ENCODE measurements at places on chromosomes 1 and 21.

- no peak for DNase-seq
Measured at GRCh38 chr1:230308039-230308438, 118.1 kb downstream of the PGBD5 start.

GRCh38 chr1:55428944-55429931 is 214.1 kb upstream of the USP24 start:
- no peak for DNase-seq

DNA sequence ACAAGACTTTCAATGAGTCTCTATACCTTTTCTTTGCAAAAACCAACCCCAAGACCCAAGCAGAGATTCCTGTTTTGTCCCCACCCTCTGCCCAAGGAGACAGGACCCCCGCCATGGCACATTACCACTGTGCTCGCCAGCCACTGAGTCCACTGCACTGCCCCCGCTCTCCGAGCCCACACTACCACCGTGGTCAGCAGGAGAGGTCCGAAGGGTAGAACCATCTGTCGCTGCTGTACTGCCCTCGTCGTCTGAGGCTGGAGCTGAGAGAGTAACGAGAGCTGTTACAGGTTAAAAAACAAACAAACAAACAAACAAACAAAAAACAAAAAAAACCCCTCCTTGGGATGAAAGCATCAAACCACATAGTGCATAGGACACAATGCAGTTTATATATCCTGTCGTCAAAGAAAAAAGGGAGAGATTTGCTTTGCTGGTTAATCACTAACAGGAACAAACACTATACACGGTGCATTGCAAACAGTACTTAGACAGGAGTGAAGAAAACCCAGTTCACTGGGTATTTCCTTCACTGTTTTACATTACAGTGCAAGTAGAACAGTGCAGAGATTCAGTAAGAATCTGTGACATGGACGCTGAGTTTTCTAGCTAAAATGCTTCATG is 71.0 kb downstream of the UBR4 start:
- DNase-seq = no peak

DNA sequence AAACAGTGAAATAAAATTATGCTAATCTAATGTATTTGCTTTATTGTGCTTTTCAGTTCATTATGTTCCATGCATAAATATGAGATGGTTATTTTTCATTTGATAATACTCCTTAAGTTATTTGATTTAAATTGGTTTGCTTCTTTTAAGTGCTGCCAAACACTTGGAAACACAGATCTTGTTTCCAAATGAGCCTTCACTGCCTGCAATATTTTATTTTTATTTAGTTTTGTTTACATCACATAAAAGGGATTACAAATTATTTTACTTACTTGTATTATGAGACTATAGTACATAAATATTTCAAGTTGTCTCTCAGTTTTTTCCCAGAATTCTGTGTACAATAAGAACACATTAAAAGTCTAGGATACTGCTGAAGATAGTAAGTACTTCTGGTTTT is 1662.4 kb upstream of the B3GALT2 start:
- DNase-seq = no peak

- DNase-seq = no peak
Measured at GRCh38 chr1:23997812-23998211, 17.7 kb upstream of the SRSF10 start.

DNA sequence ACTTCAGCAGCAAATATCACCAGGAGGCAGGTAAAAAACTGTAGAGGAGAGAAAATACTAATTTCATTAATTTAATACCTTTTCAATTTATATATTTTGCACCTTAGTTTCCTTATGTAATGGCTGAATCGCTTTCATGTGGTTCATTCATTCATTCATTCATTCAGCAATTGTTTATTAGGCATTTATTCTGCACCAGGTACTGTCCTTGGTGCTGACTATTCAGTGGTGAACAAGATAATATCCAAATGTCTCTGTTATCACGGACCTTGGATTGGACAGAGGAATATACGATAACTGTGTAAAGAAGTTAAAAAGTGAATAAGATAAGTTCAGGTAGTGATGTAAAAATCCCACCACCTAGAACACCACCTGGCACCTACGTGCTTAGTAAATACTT is 28.8 kb downstream of the TSPAN2 start:
- no peak for DNase-seq

DNA sequence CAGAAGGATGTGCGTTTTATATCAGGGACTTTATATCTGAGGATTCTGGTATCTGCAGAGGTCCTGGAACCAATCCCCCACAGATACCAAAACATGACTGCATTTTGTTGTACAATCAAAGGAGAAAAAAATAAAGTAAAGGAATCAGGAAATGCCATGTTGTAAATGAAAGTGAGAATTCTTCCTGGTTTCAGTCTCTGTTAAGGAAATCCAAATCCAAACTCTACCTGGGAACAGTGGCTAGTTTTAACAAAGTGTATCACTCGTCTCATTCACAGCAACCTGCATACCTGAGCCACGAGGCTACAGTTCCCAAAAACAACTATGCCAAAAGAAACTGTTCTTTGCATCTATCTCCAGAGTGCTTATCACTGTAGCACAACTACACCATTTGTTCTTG is 77.3 kb upstream of the ATF3 start:
- DNase-seq = no peak

DNA sequence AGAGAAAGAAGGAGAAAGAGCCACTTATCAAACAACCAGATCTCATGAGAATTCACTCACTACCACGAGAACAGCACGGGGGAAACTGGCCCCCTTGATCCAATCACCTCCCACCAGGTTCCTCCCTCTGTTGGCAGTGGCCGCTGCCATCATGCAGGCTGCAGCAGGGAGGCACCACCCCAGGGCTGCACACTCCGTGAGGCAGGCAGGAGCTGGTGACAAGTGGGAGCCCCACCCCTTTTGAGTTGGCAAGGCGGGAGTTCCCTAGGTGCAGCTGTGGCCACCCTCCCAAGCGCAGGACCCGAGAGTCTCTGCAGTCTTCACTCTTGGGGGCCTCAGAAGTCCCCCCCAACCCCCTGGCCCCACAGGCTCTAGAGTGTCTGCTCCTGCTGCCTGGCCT is 83.9 kb upstream of the GJB5 start:
- DNase-seq = no peak

DNA sequence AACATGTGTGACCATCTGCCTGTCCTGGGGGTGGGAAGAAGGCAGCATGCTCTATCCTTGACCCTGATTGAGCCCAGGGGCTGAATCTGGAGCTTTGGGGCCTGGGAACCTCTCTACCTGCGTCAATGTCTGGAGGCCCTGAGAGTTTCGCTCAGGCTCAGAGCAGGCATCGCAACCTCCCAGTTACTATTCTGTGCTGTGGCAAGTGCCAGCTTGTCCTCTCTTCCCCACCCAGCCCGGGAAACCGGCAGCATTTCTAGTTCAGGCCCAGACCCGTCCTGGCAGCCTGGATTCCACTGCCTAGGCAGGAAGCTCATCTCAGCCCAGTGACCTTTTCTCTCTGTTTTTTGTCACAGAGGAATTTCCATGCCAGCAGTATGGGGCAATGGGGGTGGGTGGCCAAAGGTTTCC is 10.0 kb upstream of the IRF6 start:
- no peak for DNase-seq

GRCh38 chr1:81155131-81155530 is 645.6 kb upstream of the ADGRL2 start:
- DNase-seq = no peak

DNA sequence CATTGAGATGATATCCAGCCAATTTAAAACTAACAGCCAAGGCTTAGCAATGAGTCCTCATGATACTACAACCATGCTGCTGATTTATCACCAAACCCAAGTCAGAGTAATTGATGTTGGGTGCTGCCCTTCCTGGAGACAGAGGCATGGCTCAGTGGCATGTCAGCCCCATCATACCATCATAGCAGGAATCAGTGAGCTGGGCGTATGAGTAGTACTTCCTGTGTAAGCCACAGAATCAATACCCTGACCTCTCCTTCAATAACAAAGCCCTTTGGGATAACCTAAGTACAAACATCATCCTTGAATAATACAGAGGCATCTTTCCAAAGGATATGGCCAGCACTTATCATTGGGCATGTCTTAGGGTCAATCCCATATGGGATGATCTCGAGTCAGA is 3.0 kb upstream of the LCE1E start:
- DNase-seq = no peak

DNA sequence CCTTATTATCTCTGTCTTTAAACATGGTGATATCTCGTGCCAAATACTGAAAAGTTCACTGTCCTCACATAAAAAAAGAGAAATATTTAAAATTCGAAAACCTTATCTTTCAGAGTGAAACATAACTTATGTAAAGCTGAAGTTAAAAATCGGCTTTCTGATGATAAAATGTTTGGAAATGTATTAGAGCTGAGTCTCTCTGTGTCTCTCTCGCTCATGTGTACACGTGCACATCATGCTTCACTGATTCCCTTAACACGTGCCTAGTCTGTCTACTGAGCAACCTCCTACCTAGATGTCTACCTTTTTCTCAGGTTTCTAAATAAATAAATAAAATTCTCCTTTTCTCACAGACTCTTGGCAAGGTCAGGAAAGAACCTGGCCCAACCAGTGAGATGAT is 17.1 kb downstream of the HHIPL2 start:
- DNase-seq = no peak

GRCh38 chr21:36208326-36209013 is 51.8 kb downstream of the DOP1B start:
- no peak for DNase-seq

- DNase-seq = no peak
Measured at GRCh38 chr1:40711465-40712404, 20.2 kb downstream of the NFYC start.

DNA sequence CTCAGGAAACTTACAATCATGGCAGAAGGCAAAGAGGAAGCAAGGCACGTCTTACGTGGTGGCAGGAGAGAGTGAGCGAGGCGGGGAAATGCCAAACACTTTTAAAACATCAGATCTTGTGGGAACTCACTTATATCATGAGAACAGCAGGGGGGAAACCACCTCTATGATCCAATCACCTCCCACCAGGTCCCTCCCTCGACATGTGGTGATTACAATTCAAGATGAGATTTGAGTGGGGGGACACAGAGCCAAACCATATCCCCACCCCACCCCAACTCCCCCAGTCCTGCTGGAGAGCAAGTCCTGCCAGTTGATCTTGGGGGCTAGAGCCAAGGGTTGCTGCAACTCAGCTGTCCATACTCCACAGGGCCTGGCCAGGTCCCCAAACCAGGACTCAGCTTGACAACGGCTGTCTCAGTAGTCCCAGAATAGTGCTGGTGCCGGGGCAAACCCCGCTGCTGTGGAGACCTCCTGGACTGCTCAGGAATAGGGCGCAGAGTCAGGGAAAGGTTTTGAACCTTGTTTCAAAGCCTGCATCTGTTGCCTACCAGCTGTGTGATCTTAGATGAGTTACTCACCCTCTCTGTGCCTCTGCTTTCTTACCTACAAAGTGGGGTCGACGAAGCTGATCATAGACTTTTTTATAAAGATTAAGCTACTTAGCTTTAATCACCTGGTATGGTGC is 79.5 kb downstream of the STUM start:
- DNase-seq = no peak

DNA sequence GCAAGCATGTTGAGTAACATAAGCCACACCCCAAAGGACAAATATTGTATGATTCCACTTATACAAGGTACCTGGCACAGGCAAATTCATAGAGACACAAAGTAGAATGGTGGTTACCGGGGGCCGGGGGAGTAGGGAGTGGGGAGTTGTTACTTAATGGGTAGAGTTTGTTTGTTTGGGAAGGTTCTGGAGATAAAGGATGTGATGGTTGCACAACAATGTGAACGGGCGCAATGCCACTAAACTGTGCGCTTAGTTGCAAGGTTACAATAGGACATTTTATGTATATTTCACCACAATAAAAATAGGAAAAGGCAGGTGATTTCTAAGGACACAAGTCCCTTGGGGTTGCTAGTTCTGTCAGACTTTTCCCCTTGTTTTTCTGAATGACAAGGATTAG is 516.6 kb downstream of the KIF26B start:
- no peak for DNase-seq

DNA sequence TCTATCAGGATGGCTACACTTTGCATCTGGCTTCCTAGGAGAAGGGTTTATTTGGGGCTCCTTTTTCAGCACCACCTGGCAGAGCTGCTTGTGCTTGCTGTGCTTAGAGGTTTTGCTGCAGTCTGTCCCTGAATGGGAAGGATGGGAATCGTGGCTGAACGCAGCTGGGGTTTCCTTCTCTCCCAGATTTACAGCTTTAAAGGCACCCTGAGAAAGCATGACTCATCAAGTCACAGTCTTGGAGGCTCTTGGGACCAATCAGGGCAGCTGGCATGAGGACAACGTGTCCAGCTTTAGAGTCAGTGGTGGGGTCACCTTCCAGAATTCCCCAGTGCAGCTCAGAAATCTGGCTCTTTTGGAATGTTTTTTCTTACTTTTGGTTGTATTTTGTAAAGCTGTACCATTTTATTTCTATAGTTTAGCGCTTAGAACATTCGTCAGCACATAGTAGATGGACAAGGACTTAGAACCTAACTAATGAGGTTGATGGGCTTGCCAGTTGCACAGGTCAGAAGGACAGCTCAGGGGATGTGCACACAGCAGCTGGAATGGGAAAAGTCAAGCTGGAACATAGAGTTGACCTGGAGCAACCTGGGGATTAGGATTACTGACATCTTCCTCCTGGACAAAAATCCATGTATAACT is 222.6 kb downstream of the PRDM2 start:
- DNase-seq = no peak

DNA sequence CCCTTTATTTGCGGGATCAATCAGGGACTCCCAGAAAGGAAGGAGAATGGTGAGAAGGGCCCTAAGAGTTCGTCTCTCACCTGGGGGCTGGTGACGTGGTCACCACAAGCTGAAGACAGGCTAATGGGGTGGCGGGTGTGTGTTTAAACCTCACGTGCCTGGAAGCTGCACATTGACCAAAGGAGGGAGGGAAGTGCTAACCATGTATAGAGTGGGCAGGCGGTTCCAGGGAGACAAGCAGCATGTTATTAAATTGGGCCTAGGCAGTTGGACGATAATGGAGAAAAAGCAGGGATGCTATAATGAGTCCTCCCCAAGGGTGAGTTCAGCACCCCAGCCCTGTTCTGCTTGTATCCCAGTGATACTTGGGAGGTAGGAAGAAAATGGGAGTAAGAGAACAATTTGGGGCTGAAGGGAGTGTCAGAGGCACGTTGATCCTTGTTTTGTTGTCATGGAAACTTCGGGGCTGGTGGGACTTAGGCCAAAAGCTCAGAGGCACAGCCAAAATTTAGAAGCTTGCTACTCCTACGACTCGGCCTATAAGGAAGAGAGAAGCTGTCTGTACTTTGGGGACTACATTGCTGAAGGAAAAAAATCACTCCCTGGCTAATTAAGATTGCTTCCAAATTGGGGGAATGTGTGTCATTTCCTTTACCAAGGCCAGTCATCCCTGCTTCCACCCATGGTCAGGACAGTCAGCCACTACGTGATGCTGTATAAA is 33.2 kb upstream of the EPHA8 start:
- no peak for DNase-seq

GRCh38 chr1:61280452-61280851 is 198.1 kb downstream of the NFIA start:
- DNase-seq = no peak

- DNase-seq = no peak
Measured at GRCh38 chr1:222416001-222416791, 131.7 kb downstream of the HHIPL2 start.

GRCh38 chr1:93681101-93681988 is at the start of gene BCAR3:
BCAR3 (minus strand) TSS chr1:93681837; CDS start chr1:93674930, 6,907 bp downstream.
- DNase-seq = no peak

- DNase-seq = no peak
Measured at GRCh38 chr1:76284842-76285241, 210.3 kb downstream of the ST6GALNAC3 start.

All from CD4-positive, alpha-beta T cell treated with Interleukin-10 for 1 hour (primary cell).